ENCODE measurements at places on chromosomes 3 and 15.
A peak's percentile ranks its signal among the peaks of the same experiment; 100 is the strongest.

DNA sequence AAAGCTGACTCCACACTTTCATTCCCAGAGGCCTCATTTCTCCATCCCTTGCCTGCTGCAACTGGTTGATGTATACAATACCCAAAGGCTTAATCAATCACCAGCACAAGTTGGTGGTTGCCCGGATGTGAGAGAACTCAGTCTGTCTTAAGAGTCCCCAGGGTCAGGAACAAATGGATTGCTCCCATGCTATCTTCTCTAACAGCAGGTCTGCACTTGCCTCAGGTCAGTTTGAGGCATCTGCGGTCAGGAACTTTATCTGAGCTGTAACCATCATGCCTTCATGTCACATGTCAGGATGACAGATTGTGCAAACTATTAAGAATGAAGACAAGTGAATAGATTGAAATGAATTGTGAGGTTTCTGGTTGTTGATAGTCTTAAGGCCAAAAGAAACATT lies 56.1 kb downstream of the BFSP2 start:
- DNase-seq, result no peak

DNA sequence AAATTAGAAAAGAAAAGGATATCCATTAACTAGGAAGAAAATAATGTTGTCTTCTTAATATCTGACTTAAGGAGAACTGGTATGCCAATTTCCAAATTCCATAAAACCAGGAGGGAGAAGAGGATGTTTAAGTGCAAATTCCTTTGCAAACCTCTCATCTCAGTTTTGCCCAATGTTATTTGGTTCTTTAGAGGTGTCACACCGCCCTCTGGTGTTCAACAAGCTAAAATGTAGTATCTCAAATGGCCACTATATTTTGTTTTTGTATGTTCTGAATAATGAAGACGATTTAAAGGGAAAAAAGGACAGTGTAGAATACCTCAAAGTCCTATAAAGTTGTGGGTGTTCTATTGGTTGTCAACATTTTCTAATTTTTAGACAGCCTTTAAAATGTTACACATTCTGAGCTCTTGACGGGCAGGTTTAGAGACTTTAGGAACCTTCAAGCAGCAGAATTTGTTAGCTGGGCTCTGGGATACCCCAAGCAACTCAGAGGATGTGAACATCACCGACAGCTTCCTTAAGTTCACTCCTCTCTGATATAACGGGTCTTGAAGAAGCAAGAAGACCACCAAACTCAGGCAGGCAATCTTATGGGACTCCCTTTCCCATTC lies 458.3 kb downstream of the MFSD1 start:
- DNase-seq, result peak; percentile 80

DNA sequence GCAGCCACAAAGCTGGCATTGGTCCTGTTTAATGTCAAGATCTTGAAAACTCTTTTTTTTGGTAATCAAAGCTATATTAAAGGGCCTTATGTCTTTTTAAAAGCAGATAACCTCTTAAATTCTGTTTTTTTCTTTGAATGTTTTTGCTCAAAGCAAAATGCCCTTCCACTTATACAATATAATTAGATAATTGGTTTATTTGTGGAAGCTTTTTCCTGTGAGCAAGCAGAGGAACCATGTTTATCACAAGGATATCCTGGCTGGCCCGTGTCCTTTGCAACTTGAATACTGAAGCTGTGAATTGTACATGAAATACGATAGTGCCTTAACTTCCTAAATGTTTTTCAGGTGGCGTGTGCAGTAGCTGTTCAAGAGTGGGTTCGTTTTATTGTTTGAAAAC lies 2.6 kb downstream of the ST3GAL6 start:
- no peak for DNase-seq

DNA sequence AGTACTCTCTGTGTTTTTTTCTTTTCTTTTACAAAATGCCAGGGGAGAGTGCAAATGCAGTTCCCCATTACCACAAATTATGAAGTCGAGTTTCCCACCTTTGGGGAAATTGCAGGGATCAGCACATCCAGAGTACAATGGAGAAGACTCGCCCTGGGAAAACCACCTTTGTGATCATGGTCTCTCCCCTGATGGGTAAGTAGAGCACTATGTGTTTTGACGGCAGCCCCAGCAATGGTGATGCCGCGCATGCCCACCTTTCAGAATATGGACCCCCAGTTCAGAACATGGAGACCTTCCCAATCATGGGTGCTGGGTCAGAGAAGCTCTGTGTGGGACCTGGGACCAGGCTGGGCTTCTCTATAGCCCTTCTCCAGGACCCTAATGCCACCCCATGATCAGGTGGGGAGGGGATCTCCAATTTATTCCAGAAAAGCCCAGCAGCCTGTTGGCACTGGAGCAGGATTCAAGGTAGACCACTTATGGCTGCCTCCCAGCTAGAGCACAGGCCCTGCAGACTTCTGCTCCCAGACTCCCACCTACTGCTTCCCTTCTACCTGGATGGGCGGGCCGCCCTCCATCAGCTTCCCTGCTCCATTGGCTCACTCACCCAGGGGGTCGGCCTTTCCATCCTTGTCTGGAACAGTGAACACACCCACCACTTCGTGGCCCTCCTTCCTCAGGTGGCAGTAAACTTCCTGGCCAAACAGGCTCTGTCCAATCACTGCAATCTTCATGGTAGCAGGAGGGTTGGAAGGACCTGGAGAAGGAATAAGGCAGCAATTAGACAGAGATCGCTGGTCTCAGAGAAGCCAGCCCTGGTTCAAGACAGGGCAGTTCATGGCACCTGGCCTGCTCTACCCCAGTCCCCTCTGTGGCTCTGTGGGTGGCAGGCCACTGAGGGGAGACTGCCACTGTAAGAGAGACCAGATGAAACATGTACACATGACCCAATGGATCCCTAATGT lies 19.9 kb downstream of the ALDH1L1 start:
- no peak for DNase-seq

DNA sequence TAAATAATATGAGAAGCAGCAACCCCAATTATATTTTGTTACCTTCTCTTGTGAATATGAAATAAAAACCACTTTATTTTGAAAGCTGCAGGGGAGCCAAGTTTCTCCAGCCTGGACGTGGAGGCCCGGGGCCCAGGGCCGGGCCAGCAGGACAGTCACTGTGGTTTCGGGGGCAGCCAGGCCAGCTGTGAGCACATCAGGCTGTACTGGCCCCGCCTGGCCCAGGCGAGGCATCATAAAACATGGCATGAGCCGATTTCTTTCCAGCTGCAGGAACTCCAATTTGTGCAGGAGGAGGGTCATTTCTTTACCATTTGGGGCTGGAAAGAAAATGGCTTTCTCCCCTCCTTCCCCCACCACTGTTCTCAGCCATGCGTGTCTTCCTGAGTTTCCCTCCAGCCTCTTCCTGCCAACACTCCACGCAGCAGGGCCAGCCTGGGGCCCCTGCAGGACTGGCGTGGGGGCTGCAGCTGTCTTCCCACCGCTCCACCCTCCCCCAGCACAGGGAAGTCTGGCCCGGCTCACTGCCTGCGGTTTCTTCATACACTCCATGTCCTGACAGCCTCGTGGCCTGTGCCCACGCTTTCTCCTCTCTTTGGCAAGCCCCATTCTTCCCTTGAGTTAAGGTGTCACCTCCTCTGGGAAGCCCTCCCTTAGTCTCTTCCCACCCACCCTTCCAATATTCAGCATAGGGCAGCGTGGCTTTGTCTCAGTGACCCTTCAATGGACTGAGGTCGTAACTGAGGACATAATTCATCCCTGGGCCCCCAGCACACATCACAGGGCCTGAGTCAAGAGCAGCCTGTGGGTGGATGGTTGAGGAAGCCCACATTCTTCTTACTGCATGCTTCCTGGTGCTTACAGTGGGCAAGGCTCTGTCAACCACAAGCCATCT lies 135.8 kb downstream of the CHSY1 start:
- DNase-seq, result no peak

- peak; percentile 40 for DNase-seq
These were observed 747.9 kb upstream of the CCDC54 start for GRCh38 chr3:106629215-106629832.

DNA sequence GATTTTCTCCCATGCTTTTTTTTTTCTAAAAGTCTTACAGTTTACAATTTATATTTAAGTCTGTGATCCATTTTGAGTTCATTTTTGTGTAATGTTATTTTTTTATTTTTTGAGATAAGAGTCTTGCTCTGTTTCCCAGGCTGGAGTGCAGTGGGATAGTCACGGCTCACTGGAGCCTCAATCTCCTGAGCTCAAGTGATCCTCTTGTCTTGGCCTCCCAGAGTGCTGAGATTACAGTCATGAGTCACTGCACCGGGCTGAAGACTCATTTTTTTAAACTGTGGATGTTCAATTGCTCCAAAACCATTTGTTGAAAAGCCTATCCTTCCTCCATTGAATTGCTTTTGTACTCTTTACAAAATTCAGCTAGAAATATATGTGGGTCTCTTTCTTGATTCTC lies 19.5 kb downstream of the LNP1 start:
- DNase-seq, result no peak
